Fibroblast of skin of left quadriceps (primary cell): ENCODE measurements at places on chromosomes 2 and 18.
A peak's percentile ranks its signal among the peaks of the same experiment; 100 is the strongest.

DNA sequence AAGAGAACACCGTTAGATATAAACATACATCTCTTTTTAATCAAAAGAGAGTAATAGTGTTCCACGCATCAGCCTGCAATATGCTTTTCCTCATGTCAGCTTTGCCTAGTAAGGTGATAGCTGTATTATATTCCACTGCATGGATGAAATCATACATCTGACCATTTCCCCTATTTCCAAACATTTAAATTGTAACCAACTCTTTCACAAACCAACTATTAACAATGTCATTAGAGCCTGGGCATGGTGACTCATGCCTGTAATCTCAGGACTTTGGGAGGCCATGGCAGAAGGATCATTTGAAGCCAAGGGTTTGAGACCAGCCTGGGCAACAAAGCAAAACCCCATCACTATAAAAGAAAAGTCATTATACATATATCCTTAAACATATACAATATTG lies 284.8 kb downstream of the BCL11A start:
- no peak for DNase-seq

- DNase-seq: no peak
Measured at GRCh38 chr18:25167612-25168410, 184.2 kb downstream of the ZNF521 start.

GRCh38 chr2:127582863-127583861 lies 47.7 kb downstream of the MYO7B start:
- no peak for DNase-seq

- DNase-seq: peak; percentile 3
Measured at GRCh38 chr18:43129946-43130524, 14.6 kb upstream of the RIT2 start.

- no peak for DNase-seq
Measured at GRCh38 chr2:63673865-63674533, 85.2 kb downstream of the MDH1 start.

GRCh38 chr2:144615866-144616565 lies 96.1 kb upstream of the ZEB2 start:
- no peak for DNase-seq

DNA sequence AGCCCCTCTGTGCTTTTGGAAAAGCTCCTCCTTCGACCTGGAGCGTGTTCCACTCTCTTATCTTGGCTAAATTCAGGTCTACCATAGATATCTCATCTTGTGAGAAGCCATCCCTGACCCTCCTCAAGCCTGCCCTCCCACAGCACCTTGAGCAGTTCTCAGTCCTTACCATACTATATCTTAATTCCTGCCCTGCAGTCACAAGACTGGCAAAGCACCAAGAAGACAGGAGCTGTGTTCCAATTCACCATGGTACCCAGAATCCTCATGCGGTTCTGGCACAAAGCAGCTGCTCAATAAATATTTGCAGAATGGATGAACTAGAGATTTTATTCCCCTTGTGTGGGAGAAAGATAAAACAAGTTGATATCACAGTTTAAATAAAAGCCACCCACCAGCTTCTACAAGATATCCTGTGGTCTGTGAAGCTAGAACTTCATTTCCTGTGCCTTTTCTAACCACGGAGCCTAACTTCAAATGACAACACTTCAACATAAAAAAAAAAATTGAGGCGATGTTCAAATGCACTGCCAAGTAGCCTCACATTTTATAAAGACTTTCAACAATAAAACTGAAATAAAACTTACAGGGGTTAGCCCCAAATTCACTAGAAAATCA lies 19.5 kb downstream of the MARCHF4 start:
- no peak for DNase-seq

- DNase-seq: no peak
Measured at GRCh38 chr2:105403783-105404698, 5.2 kb upstream of the FHL2 start.

DNA sequence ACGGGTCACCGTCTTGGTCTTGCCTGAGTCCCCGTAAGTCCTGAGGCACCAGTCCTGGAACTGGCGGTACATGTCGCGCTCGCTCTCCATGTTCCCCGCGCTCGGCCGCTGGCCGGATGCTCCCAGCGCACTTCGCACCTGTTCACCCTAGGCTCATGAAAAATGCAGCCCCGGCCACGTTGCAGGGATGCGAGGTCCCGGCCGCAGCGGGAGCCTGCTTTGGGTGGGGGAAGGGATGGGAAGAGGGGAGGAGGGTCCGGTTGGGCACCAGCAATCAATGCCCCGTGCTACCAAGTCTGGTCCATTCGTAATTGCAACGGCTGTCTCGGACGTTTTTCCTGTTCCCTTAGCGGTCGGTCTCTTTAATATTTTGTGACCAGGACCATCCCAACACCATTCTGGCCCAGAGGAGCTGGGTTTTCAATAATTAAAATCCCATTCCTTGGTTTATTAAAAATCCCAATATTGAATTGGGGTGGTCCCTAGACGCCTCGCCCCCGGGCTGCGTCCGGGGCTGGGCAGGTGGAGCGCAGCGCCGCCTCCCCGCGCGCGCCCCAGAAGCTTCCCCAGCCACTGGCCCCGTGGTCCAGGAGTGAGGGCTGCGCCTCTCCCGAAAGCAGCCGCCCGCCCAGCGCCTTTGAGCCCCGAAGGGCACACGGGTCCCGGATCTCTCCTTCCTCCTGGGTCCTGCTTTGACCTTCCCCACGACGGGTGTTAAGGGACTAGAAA lies 1.4 kb downstream of the NOL4 start:
- no peak for DNase-seq

DNA sequence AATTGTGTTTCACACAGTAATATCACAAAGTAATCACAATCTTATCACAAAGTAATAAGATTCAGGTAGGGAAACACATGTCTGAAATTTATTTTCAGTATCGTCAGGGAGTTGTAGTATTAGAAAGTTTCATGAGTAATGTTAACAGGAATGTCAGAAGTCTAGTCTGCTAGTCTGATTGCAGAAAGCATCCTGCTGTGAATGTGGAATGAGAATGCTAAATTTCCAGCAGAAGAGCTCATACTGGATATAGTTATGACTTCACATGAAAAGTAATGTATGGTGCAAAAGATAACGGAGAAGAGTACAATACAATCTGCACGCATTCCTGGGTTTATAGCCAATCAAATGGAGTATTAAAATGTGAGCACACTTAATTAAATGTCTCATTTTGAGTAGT lies 494.7 kb upstream of the SETBP1 start:
- peak; percentile 11 for DNase-seq

DNA sequence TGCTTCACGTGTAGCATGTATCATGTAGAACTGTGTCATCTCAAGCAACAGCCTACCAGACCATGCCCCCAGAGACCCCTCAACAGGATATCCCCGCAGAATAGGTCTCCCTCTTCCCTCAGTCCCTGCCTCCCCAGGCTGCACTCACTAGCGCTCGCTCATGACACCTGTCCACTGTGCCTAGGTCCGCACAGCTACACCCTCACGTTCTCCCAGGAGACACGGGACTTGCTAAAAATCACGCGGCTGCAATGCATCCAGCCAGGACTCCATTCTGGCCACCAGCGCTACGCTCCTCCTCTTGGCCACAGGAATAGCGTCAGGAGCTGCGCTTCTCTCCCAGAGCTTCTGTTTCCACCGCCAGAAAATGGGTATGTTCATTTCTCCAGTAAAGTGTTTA lies 2.5 kb downstream of the PXDN start:
- no peak for DNase-seq
